ENCODE measurements at places on chromosomes 16 and 17.

DNA sequence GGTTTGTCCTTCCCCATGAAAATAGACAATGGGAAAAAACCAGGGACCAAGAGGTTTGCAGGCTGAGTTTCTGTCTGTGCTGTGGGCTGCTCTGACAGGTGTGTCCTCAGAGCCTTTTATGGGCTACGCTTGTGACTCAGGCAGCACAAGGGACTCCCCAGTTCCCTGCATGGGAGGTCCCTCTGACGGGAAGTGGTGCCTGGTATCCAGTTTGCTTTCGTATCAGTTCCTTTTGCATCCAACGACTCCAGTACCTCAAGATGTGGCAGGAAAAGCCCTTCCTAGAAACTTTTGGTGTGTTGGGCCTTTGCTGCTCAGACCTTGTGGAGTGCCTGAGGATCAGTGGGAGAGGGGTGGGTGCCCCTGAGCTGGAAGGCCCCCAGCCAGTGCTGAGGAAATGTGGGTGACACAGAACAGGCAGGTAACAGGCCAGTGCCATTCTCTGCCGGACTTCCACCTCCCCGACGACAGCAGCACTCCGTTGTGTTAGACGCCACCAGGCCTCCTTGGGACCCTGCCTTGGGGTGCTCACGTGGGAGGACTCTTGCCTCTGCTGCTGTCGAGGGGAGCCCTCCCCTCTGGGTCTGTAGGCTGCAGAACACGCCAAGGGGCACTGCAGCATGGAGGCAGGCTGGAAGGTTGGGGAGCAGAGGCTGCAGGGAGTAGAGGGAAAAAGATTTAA, 38.4 kb upstream of the IRF8 start:
- DNase-seq: no peak

DNA sequence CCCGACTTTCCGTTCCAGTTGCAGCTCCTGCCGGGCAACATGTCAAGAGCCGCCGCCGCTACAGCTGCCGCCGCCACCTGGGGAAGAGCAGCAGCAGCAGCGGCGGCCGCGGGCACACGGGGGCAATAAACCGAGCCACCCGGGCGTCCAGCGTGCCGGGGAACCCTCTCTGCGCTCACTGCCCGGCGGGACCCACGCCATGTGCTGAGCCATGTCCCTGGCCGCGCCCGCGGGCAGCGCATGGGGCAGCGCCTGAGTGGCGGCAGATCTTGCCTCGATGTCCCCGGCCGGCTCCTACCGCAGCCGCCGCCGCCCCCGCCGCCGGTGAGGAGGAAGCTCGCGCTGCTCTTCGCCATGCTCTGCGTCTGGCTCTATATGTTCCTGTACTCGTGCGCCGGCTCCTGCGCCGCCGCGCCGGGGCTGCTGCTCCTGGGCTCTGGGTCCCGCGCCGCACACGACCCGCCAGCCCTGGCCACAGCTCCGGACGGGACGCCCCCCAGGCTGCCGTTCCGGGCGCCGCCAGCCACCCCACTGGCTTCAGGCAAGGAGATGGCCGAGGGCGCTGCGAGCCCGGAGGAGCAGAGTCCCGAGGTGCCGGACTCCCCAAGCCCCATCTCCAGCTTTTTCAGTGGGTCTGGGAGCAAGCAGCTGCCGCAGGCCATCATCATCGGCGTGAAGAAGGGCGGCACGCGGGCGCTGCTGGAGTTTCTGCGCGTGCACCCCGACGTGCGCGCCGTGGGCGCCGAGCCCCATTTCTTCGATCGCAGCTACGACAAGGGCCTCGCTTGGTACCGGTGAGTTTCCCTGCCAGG, 604 bp downstream of the HS3ST3B1 start:
- no peak for DNase-seq

- DNase-seq: no peak
Observed at GRCh38 chr16:4096509-4096908, 19.7 kb downstream of the ADCY9 start.

GRCh38 chr17:57892146-57892819, 42.4 kb upstream of the MRPS23 start:
- DNase-seq: no peak

GRCh38 chr17:8835631-8836364, 31.7 kb downstream of the PIK3R6 start:
- DNase-seq: no peak

GRCh38 chr17:10620823-10621222, 36.3 kb downstream of the MYH3 start:
- no peak for DNase-seq
